ENCODE measurements at places on chromosomes 12 and 14.

DNA sequence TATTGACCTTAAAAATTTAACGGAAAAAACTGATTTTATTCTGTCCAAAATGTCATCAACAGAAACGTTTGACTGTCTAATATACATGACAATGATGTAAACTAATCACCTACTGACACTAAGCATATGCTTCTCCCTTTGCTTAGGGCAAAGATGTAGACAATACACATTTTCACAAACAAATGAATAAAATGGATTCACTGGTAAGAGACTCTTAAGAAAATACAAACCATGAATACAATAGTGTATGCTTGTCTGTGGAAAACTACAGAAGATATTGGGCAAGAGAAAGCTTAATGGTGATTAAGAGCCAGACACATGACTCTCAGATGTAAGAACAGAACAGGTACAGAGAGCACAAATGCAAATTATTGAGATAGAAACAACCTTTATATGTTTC is 1248.7 kb downstream of the FSCB start:
- no peak for DNase-seq

- DNase-seq, result no peak
These were observed 1.5 kb downstream of the TCP11L2 start for GRCh38 chr12:106304001-106304421.

- no peak for DNase-seq
These were observed 3.1 kb upstream of the TNS2 start for GRCh38 chr12:53046655-53047220.

DNA sequence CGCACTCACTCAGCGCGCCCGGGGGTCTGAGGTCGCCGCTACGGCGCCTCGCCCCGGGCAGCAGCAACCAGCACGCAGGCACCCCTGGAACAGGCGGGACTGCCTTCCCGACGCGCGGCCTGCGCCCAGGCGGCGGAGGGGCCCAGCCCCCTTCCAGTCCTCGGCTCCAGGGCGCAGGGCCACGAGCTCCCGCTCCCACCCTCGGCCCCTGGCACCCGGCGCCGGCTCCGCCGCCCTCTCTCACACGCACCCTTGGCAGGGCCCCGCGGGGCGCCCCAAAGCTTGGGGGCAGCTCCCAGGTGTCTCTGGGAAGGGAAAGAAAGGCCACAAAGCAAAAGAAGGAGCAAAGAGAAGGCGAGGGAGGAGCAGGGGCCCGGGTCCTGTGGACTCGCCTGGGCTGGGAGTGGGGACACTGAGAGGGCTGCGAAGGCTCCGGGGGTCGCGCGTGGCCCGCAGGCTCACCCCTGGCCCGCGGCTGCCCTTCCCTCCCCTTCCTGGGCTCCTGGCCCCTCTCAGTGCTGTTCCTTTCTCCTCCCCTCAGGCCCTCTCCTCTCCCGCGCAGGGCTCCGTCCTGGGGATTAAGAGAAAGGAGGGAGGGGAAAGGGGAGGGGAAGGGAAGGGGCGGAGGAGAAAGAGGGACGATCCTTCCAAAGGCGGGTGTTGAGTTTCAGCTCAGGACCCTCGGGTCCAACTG is 907 bp upstream of the EFS start:
- DNase-seq, result no peak

DNA sequence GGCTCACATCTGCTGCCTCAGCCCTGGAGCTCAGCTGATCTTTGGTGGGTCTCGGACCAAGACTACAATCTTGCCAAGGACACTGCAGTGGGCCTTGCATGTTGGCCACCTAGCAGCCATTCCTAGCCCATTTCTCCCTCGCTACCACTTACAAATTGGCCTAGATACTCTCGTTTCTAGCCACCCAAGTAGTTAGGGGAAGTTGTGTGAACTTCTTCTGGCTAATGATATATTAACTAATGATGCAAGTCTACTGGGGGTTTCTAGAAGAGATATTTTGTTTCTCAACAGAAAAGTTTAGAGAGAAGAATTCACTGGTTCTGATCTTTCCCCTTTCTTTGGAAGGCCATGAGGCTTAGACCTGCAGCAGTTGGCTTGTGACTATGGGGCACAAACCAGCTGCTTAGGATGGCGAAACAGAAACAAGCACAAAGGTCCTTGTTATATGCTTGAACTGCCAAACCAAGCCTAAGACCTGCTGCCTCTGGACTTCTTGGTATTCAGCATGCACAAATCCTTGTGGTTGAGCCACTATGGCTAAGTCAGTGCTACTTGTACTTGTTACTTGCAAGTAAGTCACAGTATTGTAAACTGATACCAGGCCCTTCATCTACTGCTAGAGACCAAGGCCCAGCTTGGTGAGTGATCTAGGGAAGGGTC is 30.5 kb upstream of the GPATCH2L start:
- DNase-seq, result no peak

DNA sequence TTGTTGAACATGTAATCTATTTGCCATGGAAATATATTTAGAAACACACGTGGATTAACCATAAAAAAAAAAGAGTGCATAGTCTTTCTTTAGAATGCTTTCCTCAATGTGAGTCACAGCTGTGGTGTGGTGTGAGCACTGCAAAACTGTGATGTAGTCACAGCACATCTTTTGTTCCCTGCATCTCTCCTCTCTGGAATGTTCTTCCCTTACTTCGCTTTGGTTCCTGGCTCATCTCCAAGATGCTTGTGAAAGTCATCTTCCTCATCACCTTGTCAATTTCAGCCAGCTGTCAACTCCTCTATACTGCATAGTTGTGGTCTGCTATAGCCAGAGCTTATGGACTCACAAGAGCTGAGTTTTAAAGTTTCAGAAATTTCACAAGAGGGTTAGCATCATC is 60.2 kb downstream of the STAB2 start:
- no peak for DNase-seq

GRCh38 chr12:50642761-50643160 is 121.1 kb upstream of the ATF1 start:
- no peak for DNase-seq

GRCh38 chr12:79423560-79423959 is 267.2 kb downstream of the PAWR start:
- DNase-seq, result no peak

DNA sequence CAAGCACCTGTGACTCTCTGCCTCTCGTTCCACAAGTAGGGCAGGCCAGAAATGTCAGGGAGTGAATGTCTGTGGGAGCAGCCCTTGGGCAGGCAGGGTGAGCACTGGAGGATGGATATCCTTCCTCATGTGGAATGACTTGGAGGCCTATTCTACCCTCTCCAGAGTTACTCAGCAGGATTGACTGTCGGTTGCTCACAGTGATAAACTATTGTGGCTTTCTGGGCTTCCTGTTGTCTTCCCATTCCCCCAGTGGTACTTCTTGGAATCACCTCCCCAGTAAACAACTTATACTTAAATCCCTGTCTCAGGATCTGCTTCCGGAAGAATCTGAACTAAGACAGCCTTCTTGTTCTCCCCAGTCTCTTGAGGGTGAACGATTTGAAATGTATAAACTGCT is 79.6 kb upstream of the MANSC4 start:
- no peak for DNase-seq

GRCh38 chr12:49933796-49934195 is 16.7 kb upstream of the AQP2 start:
- no peak for DNase-seq

GRCh38 chr14:58733451-58734208 is 95.9 kb downstream of the DACT1 start:
- no peak for DNase-seq

- no peak for DNase-seq
These were observed 115.4 kb upstream of the PPFIA2 start for GRCh38 chr12:81874586-81874985.

DNA sequence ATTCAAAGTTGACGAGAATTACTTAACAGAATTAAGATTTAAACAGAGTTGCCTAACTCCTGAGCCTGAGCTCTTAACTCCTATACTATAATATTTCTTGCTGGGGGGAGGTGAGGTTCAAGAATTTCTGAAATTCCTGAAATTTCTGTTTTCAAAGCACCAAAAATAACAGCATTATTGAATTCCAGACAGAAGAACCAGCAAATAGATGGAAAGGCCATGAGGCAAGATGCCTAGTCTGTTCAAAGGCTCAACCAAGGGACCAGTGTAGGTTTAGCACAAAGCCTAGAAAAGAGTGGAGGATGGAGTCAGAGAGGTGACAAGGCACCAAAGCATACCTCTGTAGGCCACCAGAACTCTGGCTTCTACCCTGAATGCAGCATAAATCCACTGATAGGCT is 76.4 kb downstream of the PPP1R12A start:
- DNase-seq, result no peak

Data from activated T-helper 1 cell treated with anti-CD3 and anti-CD28 coated beads, Interleukin-2, amount 50 U/mL, for 16 hours (primary cell).